ENCODE measurements at places on chromosomes 5 and 9.

GRCh38 chr9:120377268-120378159 is 202.5 kb downstream of the CDK5RAP2 start:
- DNase-seq: no peak

DNA sequence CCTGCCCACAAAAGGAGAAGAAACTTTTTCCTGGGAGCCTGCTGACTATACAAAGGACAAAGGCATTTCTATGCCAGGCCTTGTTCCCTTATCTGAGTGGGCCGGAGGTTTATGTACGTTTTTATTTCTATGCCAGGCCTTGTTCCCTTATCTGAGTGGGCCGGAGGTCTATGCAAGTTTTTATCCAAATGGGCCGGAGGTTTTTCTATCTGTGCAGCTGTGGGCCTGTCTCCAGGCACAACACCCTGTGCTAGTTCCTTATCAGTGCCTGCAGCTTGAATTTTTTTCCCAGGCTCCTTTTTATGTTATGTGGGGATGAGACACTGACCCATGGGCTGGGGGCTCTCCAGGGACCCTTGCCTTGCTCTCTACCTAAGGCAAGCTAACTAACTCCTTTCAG is 5.5 kb downstream of the SLC25A2 start:
- no peak for DNase-seq

- no peak for DNase-seq
These were observed 17.8 kb downstream of the RGS3 start for GRCh38 chr9:113481176-113481787.

GRCh38 chr5:56003679-56004078 is 8.9 kb upstream of the IL6ST start:
- no peak for DNase-seq

GRCh38 chr5:119031905-119032304 is 39.0 kb upstream of the DMXL1 start:
- no peak for DNase-seq

DNA sequence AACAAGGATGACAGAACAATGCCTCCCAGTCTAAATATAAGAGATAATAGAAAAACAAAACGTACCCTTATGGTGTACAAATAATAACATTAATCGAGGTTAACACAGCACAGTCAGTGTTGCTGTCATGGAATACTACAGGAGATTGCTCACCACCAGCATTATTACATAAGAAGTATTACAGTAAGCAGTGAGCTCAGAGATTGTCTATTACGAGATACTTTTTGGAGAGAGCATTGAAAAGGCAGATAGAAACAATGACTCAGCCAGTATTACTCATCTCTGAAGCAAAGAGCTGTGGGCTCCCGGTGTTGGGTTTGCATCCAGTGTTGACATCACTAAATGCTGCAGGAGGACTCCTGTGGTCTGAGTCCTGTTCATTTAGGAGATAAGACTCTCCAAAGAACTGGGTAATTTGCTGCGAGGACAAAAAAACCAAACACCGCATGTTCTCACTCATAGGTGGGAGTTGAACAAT is 191.9 kb upstream of the SEMA6A start:
- no peak for DNase-seq

GRCh38 chr5:98349251-98349989 is 424.0 kb upstream of the RGMB start:
- no peak for DNase-seq

DNA sequence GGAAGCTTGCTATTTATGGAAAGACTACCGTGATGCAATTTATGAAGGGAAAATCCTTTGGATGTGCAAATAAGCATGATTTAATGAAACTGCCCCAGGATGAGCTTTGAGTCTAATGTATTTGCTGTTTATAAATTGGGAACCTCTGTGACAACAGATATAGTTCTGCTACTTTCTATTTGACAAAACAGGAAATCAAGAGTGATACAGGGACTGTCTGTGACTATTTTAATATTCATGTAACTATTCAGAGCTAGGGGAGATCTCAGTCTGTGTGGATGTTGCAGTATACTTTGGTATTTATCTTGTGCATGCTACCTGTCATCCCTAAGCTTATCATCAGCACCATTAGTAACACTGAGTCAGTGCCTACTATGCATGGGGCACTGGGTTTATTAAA is 132.1 kb downstream of the PDZD2 start:
- DNase-seq: no peak

- DNase-seq: no peak
These were observed 31.3 kb downstream of the ADAMTS2 start for GRCh38 chr5:179313849-179314521.

- no peak for DNase-seq
These were observed 1.8 kb upstream of the IL3 start for GRCh38 chr5:132058646-132059042.

DNA sequence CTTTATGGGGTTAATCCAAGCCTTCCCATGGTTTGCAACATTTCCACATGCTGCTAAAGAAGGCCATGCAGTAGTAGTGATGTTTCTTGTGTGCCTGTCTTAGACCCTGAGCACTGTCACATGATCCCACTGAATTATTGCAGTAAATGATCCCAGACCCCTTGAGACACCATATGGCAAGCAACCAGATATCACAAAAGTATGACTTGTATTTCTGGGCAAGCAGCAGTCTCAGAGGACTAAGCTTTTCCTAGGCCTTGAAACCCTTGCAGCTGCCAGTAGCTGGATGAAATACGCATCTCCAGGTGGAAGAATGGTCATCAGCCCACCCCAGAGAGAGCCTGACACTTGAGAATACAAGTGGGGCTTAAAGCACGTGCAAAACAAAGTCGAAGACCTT is 41.8 kb downstream of the CDO1 start:
- no peak for DNase-seq

- no peak for DNase-seq
These were observed 97.4 kb downstream of the KCTD16 start for GRCh38 chr5:144267961-144268513.

- no peak for DNase-seq
These were observed 49.6 kb downstream of the CFAP77 start for GRCh38 chr9:132459661-132460060.

GRCh38 chr5:1052641-1053390 is 44.2 kb downstream of the NKD2 start:
- no peak for DNase-seq

DNA sequence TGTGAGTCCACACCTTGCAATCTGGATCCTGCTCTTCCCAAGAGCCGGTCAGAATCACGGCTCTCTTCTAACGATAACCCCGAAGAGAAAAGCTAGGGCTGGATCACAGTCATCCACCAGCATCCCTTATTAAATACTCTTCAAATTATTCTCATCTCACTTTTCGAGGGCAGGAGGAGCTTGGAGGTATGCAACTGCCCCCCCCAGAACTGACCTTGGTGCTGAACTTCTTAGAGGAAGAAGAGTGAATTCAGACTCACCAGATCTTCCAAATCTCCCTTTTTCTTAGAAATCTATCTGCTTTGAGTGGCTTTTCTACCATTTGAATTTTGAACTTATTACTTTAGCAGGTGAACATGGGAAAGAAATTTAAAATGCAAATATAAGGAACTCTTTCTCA is 75.7 kb downstream of the MED10 start:
- no peak for DNase-seq

DNA sequence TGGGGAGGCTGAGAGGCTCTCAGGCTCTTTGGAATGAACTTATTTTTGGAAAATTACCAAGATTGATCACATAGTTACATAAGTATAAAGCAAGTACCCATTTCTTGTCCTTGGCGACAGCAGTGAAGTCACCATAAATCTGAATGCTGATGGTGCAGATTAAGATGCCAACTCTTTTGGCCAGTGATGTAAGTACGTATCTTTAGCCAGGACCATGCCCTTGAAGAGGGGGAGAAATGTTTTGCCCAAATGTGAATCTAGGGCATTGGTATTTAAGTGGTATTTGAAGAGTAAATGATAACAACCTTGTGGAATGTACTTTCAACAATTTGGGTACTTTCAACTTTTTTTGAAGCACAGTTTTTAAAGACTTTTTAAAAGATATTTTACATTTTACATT is 68.2 kb upstream of the RAD23B start:
- DNase-seq: no peak

DNA sequence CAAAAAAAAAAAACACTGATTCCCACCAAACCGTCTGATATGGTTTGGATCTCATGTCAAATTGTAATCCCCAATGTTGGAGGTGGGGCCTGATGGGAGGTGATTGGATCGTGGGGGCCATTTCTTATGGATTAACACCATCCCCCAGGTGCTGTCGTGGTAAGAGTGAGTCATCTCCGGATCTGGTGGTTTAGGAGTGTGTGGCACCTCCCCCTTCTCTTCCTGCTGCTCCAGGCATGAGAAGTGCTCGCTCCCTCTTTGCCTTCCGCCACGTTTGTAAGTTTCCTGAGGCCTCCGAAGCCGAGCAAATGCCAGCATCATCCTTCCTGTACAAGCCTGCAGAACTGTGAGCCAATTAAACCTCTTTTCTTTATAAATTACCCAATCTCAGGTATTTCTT is 45.2 kb downstream of the HSD17B3 start:
- no peak for DNase-seq

- DNase-seq: no peak
These were observed 34.9 kb downstream of the SLC6A3 start for GRCh38 chr5:1410156-1411014.

- no peak for DNase-seq
These were observed 35.6 kb downstream of the PLAC8L1 start for GRCh38 chr5:146069780-146070099.

DNA sequence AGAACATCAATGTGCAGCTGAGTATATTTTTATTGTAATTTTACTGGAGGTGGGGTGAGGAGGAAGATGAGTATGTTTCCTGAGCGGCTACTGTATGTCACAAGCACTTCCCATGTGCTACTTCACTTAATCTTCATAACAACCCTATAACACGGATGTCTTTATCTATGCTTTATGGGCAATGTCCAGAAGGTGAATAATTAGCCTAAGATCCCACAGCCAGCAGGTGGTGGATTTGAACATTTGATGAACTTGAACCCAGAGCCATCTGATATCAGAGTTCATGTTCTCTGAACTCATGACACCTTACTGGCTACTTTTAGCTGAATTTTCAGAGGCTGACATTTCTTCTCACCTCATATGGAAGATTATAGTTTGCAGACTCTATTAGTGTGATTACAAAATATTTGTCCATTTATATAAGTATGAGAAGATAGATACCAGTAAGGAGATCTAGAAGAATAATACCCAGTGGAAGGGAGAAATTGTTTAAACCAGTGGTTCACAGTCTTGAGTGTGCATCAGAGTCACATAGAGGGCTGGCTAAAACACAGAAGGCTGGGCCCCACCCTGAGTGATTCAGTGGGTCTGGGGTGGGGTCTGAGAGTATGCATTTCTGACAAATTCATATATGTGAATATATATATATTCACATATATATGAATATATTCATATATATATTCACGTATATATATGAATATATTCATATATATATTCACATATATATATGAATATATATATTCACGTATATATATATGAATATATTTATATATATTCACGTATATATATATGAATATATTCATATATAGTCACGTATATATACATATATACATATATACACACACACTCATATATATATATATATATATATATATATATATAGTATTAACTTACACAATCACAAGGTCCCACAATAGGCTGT is 164.4 kb upstream of the NR3C1 start:
- no peak for DNase-seq

DNA sequence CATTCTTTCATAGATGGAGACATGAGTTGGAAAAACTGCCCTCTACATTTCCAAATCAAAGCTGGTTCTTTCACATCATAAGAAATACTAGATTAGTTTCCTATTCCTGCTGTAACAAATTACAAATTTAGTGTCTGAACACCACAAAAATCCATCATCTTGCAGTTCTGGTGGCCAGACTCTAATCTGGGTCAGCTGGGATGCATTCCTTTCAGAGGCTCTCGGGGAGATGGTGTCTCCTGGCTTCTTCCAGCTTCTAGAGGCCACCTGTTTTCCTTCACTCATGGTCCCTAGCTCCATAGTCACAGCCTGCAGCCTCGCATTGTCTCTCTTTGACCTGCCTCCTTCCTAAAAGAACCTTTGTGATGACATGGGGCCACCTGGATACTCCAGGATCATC is 65.2 kb downstream of the RETREG1 start:
- DNase-seq: no peak

DNA sequence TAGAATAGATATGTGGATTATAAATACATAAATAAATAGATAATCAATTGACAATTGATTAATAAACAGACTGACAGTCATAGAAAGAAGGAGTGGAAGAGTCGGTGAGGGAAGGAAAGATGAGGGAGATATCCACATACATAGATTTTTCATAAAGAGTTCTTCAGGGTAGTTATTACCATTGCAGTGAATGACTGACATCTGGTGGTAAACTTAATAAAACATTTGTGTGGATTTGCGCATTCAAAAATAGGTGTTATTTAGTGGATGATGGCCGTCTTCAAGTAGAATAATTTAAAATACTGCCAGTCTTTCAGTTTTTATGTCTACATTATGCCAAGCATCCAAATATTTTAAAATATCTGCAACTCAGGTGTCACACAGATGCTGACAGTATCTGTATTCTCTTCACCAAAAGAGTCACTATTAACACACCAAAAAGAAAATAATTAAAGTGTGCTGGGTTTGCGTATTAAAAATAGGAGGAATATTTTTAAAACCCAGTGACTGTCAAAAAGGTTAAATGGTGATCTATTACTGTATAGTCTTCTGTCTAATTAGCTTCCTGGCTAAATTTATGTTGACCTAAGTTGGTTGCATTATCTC is 78.8 kb downstream of the GIN1 start:
- no peak for DNase-seq

DNA sequence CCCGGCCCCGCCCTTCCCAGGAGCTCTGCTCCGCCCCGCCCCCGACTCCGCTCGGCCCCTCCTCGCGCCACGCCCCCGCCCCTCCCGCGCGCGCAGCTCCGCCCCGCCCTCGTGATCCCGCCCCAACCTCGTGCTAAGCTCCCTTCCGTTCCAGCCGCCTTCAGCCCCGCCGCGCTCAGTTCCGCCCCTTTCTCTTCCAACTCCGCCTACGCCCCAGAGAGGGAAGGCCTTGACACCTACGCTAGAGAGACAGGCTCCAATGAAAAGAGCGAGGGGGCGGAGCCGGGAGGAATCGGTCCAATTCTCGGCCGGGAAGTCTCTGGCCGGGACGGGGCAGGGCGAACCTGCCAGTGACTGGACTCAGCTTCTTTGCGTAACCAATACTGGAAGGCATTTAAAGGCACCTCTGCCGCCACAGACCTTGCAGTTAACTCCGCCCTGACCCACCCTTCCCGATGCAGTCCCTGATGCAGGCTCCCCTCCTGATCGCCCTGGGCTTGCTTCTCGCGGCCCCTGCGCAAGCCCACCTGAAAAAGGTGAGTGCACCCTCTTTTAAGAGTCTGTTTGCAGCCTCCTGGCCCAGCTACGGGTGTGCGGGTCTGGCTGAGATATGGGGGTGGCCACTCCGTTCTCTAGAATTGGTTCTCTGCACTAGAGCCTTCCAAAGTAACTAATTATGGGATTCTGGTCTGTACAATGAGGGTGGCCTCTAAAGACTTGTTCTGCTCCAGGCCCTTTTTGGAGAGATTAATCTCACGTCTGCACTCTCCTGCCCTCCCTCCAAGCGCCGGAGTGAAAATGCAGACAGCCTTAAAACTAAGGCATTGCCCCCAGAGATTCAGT is at the start of gene GM2A:
Gene GM2A, plus strand, starts transcription at position 424 of the 843 bp plus-strand sequence. Its CDS starts 32 bp downstream, at position 456.
- peak; percentile 98 for DNase-seq

GRCh38 chr5:3120028-3120427 is 368.6 kb upstream of the IRX2 start:
- no peak for DNase-seq
